Ureter (tissue), 1 donor: ENCODE measurements at places on chromosomes 7 and 10.

DNA sequence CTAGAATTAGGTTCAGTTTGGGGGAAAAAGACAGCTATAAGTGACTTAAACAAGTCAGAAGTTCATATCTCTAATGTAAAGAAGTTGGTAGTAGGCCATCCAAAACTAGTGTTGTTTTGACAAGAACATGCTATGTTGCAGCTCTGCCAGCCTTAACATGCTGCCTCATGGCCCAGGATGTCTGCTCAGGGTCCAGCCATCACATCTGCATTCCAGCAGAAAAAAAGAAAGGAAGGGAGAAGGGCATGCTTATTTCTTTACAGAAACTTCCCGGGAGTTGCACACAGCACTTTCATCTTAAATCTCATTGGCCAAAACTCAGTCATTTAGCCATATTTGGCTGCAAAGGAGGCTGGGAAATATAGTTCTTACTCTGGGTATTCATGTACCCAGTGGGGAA is 400.4 kb upstream of the PODXL start:
- DNase-seq = no peak

GRCh38 chr10:109126541-109126940 is 796.8 kb downstream of the XPNPEP1 start:
- no peak for DNase-seq

DNA sequence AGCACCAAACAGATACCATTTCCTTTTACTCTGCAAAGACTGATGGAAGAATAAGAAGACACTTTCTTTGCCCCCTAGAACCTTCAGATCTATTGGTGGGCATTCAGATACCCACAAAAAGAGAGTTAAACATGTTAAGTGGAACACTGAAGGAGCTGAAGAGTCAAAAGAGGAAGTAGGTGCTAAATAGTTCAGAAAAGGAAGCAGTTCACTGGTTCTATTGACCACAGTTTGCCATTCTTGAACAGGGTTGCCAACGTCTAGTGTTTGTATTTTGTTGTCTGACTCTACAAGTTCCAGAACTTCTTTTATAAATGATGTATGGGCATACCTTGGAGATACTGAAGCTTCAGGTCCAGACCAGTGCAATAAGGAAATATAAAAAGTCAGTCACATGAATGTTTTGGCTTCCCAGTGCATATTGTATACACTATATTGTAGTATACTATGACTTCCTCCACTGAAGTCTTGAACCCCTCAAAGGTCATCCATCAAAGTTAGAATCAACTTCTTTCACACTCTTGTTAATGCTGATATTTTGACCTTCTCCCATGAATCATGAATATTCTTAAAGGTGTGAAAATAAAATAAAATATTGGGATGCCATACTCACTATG is 47.5 kb upstream of the AGR3 start:
- no peak for DNase-seq

DNA sequence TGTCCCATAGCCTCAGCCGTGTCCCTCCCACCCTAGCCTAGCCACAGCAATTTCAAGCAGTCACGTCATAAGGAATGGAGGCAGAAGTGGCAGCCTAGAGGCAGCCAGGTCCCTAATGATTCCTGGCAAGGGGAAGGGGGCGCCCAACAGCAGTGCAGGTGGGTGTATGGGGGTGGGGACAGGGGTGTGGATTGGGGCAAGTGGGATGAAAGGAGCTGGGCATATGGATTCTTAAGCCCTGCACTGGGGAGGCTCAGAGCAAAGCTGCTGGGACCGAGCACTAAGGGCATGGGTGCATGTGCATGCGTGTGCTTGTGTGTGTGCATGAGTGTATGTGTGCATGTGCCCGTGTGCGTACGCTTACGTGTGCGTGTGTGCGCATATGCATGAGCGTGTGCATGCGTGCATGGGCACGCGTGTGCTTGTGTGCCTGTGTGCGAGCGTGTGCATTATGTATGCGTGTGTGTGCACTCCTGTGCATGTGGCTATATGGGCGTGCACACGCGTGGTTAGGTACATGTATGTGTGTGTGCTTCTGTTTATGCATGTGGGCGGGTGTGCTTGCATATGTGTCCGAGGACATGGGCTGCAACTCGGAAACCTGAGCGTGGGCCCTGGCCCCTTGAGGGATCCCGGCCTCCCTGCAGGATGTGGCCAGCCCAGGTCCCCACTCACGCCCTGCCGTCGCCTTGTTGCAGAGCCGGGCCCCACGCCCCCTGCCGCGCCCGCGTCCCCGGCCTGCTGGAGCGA is 34.1 kb downstream of the SH2B2 start:
- DNase-seq = no peak

DNA sequence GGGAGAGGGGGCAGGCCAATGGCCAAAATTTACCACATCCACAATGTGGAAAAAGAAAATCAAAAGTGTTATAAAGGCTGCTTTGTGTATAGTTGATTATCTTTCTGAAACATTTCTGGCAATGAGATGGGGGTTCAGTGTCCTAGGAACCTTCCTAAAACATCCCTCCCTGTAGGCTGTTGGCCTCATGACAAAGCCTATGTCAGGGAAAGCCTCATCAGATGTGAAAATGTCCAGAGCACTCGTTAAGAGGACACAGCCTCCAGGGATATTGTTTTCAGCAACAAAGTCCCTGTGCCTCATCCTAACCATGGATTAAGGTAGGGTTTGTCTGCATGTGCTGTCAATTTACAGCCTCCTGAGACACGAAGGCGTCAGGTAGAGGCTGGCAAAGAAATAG is 17.0 kb downstream of the SUN3 start:
- no peak for DNase-seq

DNA sequence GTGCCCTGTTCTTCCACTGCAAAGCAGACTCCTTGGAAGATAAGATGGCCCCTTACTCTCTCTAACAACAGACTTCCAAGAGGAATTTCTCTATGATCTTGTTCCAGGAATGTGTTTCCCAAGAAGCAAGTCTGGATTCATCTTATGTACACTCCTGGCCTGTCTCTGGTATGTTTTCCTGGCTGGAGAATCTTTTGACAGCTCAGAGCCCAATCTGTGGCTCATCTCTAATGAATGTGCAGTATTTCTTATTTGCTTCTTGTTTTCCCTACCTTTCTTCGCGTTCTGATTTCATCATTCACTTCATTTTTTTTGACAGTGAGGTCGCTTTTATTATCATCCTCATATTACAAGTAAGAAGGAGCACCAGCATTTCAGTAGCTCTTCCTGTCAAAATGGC is 53.0 kb upstream of the PITRM1 start:
- no peak for DNase-seq

DNA sequence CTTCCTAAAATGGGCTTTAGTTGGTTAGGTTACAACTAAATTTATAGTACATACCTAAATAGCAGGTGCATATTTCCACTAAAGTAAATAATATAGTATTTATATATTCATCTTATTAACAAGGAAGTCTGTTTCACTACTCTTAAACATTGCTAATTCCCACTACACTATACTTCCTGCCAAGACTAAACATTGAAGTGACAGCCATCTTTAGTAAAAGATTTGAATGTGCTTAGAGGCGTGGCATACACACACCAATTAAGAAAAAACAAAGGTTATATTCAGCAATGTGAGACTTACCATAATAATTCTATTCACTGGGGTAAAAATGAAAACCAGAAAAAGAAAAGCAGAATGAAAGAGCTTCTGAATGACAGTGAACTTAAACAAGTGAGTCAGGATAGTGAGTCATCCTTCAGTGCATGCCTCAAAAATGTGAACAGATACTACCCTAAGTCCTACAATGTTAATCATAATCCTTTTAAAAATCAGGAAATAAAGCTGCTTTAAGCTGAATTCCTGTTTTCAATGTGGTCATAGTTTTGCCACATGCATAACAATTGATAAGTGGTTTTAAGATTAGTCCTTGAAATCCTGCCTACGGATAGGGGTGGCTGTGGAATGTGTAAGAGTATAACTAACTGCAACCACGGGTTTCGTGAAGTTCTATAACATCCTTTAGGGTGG is 59.4 kb downstream of the USP6NL start:
- DNase-seq = no peak

GRCh38 chr7:151762583-151763245 is 114.2 kb downstream of the PRKAG2 start:
- DNase-seq = no peak

DNA sequence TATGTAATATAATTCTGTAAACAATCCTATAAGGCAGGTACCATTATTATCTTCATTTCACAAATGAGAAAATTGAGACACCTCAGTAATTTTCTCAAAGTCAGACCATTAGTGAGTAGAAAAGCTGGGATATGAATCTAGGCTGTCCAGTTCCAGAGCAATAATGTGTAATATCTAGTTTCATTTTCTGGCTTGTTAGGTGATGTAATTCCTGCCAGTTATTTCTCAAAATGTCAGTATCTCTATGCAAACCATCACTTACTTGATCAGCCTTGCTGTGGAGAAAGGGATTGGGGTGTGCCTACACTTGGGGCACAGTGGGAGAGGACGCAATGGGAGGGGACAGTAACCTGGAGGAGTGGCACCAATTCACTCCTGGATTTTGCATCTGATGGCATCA is 157.5 kb downstream of the LYZL1 start:
- no peak for DNase-seq

GRCh38 chr7:128281605-128282380 is 40.7 kb downstream of the LEP start:
- no peak for DNase-seq
